ENCODE measurements at places on chromosomes 5 and 9.

DNA sequence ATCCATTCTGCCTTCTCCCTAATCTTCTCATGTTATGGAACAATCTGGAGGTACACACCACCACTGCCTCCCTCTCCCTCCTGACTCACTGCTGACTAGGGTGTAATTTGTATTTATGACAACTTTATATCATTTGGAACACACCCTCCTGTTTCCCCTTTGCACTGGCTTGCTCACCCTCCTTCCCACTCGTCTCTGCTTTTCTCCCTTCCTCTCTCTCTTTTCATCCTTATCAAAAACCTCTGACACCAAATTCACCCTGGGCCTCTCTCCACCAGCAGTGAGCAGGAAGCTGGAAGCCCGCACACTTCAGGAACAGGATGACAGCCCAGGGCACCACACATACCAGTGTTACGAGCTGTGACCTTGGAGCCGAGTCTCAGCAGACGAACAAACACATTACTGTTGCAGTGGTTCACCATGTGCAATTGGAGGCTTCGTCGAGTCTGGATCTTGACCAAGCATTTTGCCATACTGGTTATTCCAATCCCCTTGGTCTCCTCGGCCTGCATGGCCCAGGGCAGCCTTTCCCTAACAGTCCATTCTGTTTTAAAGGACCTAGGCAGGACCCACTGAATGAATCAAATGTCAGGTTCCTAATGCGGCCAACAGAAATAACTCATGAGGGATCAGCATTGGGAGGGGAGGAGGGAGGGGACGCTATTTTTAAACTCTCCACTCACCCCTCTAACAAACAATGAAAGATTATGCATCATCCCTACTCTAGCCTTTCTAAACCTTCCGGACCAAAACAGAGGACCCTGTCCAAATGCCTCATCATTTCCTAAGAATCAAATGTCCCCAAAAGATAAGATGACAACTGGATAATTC is 203.9 kb upstream of the RASEF start:
- DNase-seq: peak; percentile 22

DNA sequence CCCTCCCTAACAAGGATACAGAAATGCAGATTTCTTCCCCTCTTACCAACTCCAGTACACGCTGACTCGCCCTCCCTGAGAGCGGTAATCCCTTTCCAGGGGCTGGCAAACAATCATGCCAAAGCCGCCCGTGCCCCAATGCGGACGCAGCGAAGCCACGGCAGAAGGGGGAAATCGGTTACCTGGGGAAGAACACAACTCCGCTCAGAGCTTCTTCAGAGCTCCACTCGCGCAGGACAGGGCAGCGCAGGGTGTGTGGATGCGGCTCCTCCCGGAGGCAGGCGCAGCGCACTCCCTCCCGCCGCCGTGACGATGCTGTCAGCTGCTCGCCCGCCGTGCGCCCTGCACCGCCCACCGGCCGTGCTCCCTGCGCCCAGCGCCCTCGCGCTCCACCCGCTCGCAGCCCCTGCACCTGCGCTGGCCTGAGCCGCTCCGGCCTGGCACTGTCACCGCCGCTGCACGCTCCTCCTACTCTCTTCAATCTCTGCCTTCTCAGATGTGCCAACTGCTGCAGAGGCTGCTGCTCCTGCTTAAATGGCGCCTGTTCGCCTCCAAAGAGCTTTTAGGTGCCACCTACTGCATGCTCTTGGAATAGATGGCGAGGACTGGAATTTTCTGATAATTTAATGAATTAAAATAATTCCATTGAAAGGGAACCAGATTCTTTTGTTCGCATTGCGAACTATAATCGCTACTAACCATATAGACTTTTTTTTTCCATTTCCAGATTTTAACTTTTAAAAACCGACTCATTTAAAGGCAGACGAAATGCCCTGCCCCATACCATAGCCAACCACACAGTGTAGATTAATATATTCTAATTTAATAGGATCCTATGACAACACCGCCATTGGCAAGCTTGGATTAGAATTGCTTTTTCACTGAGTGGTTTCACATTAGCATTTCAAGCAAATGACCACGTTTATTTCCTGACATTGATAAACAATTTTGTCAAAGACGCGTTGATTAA is at the start of gene DIRAS2:
TSS of gene DIRAS2 (minus strand) at position 255 of the 970 bp plus-strand sequence. CDS start 28,997 bp downstream, outside the sequence.
- peak; percentile 88 for DNase-seq

DNA sequence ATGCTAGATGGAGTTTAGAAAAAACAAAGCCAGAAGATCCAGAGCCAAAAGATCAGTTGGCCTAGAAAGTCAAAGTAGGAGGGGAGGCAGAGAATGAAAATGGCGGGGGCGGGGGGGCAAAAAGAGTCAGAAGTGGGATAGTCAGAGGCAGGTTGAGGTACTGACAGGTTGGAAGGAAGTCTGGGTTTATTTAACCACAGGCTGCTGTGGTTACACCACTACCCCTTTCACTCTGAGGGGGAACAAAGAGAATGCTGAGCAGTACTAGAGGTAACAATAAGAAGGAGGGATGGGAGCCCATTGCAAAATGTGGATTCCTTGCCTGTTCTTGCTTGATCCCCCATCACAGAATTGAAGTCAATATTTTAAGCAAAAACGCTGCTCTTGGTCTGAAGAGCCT is 111.8 kb downstream of the CAVIN4 start:
- DNase-seq: no peak

- no peak for DNase-seq
Measured at GRCh38 chr9:11328326-11328725, 715.5 kb upstream of the PTPRD start.

- no peak for DNase-seq
Measured at GRCh38 chr9:93665128-93665636, 88.8 kb downstream of the PHF2 start.
